ENCODE measurements at places on chromosomes 12 and 14.

DNA sequence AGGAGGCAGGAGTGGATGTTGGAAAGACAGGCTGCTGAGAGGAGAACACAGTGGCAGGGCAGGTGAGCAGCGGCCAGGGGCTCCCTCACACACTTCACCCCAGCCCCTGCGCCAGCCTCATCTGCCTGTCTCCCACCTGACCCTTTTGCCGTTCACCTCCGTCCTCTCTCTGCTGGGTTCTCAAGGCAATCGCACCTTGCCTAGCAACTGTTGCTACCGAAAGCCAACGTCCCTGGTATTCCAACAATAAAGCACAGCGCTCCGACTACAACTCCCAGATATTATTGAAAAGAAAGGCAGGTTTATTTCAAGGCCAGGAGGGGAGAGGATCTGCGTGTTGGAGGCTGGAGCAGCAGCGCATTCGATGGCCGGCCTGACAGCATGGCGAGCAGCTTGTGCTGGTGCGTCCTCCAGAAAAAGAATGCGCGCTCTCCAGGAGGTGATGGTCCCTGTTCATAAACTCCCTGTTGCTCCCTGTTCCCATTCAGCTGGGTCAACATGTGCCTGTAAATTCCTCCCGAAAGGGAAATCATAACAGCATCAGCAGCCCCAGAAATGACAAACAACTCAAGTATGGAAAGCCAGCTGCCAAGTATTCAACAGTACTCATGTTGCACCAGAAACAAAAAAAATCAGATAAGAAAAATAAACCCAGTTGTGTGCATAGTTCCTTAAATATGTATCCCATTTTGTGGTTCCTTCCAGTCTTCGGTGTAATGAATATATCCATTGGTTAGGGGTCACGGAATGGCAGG lies 153.0 kb upstream of the DIO3 start:
- no peak for DNase-seq

DNA sequence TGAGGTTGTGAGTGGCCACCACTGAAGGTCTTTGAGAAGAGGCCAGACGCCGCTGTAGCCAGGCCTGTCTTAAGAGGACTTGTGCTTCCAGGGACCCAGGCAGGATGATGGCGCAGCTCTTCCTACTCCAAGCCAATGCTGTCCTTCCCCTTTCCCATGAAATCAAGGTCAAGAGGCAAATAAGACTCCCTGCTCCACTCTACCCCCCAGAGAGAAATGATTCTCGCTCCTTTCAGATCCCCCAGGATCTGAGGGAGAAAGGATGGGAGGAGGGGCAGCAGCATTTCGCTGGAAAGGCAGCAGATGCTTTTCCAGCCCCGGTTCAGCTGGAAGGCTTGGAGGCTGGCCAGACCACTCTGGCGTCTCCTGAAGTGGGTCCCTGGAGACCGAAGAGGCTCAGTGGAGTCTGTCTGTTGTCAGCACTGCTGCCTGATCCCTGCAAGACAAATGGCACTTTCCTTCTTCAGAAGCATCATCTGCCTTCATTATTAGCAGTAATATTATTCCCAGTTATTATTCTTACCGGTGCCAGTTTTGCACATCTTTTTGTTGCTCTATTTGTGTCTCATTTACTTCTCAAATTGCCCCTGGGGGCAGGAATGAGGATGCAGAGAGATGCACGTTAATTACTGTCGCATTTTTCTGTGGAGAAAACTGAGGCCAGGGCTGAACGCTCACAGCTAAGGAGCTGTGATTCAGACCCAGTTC lies 51.4 kb downstream of the C14orf132 start:
- DNase-seq, result peak; percentile 46

GRCh38 chr12:2535583-2536204 lies 259.1 kb upstream of the FKBP4 start:
- no peak for DNase-seq

- DNase-seq, result no peak
Measured at GRCh38 chr12:106445959-106446358, 88.4 kb downstream of the POLR3B start.

DNA sequence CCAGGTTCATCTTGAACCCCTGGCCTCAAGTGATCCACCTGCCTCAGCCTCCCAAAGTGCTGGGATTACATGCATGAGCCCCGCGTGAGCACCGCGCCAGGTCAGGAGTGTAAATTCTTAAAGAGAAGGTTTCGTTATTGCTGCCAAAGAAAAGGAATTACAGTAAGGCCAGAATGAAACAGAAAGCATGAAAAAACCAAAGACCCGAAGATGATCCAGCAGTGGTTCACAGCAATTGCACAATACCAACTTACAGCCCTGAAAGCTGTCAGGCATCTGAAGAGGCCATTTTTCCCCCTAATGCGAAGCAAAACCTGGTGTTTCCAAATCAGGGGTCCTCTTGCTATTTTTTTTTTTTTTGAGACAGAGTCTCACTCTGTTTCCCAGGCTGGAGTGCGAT lies 10.3 kb downstream of the RBM23 start:
- DNase-seq, result no peak

GRCh38 chr12:121713257-121713777 lies 765 bp downstream of the TMEM120B start:
- no peak for DNase-seq

DNA sequence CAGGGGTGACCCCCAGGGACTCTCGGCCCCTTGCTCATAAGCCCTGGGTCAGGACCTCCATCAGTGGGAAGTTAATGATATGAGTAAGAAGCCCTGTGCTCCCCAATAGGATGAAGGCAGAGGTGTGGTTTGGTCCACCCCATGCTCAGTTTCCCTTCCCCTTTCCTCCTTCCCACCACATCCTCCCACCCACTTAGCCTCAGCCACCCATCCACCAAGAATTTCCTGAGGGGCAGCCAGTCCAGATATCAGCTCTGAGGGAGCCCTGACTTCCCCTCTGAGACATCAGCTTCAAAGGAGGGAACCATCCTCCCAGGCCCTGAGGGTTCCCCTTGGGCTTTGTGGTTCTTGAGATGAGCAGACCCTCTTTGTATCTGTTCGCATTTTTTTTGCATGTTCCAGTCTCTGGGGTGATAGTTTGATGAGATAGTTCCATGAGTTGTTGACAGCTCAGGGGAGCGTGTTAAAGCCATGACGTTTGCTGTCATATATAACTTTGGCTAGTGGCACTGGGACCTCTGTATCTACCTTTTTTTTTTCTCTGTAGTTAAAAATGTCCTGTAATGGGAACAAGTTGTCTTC lies 71.2 kb downstream of the LGMN start:
- peak; percentile 25 for DNase-seq

DNA sequence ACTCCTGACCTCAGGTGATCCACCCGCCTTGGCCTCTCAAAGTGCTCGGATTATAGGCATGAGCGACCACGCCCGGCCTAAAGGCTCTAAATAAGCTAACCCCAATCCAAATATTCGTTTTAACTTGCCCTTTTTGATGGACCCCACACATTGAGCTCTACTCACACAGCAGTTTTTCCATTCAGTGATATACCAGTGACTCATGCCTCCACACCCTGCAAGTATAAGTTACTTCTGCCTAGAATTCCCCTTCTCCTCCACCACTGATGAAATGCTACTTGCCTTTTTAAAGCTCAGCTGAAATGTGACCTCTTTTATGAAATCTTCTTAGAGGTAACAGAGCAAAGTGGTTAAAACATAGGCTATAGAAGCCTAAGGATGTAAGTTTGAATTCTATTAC lies 68.8 kb downstream of the EXOC5 start:
- DNase-seq, result no peak

DNA sequence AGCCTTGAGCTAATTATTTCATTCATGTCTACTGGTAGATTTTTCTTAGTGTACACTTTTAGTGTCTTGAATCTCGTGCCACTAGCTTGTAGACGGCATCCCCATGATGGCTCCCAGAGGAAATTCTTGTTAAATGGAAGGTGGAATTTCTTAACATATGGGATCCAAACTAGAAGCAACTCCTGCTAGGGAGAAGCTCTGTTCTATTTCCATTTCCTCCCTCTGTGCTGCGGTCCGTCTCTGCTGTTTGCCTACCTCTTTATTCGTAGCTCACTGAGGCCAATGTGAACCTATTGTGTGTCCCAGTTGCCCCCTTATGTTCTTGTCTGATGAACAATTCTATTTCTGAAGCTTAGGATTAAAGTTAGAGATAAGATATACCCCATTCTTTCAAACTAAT lies 588 bp downstream of the PIK3C2G start:
- DNase-seq, result no peak

GRCh38 chr12:39646963-39647362 lies 27.4 kb upstream of the ABCD2 start:
- no peak for DNase-seq

DNA sequence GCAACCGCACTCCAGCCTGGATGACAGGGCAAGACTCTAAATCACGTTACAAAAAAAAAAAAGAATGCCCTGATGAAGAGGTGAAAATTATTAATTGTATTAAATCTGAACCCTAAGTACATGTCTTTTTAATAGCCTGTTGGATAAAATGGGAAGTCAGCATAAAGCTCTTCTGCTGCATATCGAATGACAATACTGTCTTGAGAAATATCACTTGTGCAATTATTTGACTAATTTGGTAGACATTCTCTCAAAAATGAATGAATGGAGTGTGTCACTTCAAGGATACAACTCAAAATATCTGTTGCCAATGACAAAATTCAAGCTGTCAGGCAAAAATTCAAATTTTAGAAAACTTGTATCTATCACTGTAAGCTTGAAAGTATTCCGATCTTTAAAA lies 38.9 kb downstream of the DNAI7 start:
- DNase-seq, result no peak

DNA sequence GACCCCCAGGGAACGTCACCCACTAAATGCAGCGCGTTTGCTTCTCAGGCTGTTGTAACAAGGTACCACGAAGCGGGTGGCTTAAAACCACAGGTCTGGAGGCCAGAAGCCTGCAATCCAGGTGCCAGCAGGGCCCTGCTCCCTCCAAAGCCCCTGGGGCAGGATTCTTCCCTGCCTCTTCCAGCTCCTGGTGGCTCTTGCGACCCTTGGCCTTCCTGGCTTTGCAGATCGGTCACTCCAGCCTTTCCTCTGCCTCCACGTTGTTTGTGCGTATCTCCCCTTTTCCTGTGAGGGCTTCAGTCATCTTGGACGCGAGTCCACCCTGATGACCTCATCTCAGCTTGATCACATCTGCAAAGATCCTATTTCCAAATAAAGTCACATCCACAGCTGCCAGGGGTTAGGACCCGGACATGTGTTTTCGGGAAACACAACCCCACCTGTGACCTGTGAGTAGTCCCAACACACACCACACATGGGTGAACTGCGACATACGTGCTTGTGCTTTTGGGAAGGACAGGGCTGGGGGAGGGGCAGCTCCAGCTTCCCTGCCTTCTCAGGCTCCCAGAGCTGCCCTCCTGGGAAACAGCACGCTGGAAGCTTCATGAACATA lies 114.5 kb upstream of the NCOR2 start:
- no peak for DNase-seq

DNA sequence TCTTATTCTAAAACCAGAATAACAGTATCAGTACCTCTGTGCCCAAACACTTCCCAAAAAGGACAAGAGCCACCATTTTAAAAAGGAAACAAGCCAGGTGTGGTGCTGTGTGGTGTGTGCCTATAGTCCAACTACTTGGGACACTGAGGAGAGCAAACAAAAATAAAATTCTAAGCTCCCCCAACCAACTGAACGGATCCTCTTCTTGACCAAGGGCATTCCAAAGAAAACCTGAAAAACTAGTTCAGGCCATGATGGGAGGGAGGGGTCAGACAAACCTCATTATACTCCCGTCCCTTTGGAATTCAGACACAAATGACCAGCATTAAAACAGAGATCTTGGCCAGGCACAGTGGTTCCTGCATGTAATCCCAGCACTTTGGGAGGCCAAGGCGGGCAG lies 20.5 kb downstream of the SLC11A2 start:
- DNase-seq, result peak; percentile 38

- DNase-seq, result no peak
Measured at GRCh38 chr12:44148936-44149335, 313.1 kb downstream of the TMEM117 start.

- DNase-seq, result peak; percentile 88
Measured at GRCh38 chr12:7439579-7440505, 4.1 kb downstream of the CD163L1 start.

DNA sequence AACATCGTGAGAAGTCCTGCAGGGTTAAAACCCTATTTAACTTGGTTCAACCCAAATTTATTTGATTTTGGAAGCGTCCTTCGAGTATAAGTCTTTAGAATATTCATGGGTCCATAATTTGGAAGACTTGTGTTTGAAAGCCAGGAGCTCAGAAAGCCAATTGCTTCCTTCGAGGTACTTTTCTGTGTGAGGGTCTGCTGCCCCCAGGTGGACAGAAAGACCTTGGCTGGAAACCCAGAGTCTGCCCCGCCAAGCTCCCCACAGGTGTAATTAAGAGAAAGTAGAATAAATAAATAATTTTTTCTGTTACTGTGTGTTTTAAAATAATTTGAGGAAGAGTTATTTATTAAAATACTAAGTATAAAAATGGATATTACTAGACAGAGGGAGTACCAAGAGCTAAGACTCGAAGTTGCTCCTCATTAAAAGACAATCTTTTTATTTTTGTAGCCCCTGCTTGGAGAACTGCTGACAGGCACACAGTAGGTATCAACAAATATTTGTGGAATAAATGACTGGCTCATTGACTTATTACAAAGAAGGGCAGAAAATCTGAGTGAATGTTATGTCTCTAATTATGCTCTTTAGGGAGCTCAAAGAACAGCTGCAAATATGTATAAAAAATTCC lies 105.8 kb downstream of the PAH start:
- DNase-seq, result no peak

DNA sequence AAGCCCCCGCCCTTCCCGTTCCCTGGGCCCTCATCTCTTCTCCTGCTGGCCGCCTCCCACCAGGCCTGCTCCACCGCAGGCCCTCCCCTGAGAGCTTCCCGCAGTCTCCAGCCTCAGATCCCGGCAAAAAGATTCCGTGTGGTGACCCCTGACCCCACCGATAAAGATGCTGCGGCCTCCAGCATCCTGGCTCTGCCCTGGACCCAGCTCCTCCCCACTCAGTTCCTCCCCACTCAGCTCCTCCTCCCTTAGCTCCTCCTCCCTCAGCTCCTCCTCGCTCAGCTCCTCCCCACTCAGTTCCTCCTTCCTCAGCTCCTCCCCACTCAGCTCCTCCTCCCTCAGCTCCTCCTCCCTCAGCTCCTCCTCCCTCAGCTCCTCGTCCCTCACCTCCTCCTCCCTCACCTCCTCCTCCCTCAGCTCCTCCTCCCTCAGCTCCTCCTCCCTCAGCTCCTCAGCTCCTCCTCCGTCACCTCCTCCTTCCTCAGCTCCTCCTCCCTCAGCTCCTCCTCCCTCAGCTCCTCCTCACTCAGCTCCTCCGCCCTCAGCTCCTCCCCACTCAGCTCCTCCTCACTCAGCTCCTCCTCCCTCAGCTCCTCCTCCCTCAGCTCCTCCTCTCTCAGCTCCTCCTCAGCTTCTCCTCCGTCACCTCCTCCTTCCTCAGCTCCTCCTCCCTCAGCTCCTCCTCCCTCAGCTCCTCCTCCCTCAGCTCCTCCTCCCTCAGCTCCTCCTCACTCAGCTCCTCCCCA lies 17.0 kb downstream of the NOC4L start:
- DNase-seq, result no peak

DNA sequence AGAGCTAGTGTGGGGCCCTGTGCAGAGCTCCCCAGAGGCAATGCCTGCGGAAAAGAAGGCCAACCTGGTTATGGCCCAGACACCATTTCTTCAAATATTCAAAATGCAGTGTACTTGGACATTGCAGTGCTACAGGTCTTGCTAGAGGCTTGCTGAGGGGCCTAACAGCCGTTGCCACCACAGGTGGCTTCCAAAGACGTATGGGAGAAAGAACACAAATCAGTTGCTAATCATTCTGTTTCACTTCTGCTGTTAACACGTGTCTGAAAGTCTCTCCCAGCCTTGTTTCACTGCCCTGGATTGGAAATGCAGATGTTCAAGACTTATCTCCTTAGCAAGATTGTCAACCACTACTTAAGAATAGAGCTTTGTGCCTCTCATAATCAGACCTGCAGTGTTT lies 925.9 kb downstream of the GALC start:
- DNase-seq, result no peak

All from upper lobe of left lung (tissue), 6 donors.